ENCODE measurements at places on chromosomes 4 and X. TPM values are rescaled to one million over a fixed set of nuclear protein-coding genes. Genes with fewer than 3 reads are reported as not detected.

- DNase-seq = no peak
Observed at GRCh38 chr4:30822911-30823551, 102.9 kb downstream of the PCDH7 start.

DNA sequence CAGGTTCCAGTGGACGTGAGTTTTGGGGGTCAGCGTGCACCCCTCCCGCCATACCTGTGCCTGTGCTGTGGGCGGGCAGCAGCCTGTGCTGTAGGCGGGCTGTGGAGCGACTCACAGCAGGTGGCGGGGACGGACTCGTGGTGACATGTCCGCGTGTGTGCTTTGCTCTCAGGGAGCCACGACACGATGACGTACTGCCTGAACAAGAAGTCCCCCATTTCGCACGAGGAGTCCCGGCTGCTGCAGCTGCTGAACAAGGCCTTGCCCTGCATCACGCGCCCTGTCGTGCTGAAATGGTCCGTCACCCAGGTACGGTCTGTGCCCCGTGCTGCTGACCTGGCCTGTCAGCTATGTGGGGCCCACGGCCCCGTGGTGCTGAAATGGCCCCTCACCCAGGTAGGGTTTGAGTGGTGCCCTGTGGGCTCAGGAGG lies 7.4 kb downstream of the PLCXD1 start:
- DNase-seq = no peak

DNA sequence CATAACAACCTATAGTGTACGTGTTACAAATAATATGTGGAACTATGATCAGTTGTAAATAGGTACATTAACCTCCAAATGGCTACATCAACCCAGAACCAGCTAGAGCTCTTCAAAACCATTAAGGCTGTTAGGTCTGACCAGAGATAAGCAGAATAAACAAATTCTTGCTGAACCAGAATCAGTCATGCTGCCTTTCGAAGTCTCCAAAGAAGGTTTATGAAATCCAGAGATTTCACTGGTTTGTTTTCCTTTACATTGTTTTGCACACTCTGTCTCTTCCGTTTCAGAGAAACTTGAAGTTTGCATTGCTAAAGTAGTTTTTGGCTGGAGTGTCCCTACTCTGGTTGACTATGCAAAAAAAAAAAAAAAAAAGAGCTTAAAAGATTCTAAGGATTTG lies 177.3 kb upstream of the SLIT2 start:
- no peak for DNase-seq

- no peak for DNase-seq
Observed at GRCh38 chrX:150364347-150365050, 1.4 kb downstream of the MAMLD1 start.

- DNase-seq = no peak
Observed at GRCh38 chr4:2400841-2401609, 17.4 kb downstream of the ZFYVE28 start.

- no peak for DNase-seq
Observed at GRCh38 chr4:165131247-165131832, 18.7 kb upstream of the TMEM192 start.

- DNase-seq = no peak
Observed at GRCh38 chrX:18983666-18984380, at the start of gene PHKA2. PHKA2 (minus strand) TSS chrX:18984114; CDS start chrX:18983932, 182 bp downstream.

Gene MAGEA8
- not detected for total RNA-seq

Measured in esophagus squamous epithelium (tissue), 5 donors.